Nasal cavity respiratory epithelium epithelial cell of viscerocranial mucosa (primary cell): ENCODE measurements at places on chromosomes 1 and 21. TPM values are rescaled to one million over a fixed set of nuclear protein-coding genes. Genes with fewer than 3 reads are reported as not detected.

The F3 gene
- 460 and 781 TPM in 2 replicates for total RNA-seq

The CAPN8 gene
- under 0.01 and 0.14 TPM in 2 replicates for total RNA-seq

The RIPK4 gene
- total RNA-seq, result 28.0 and 70.5 TPM in 2 replicates

The SH3D21 gene
- total RNA-seq, result 1.9 and 6.5 TPM in 2 replicates

The ATP6V1G3 gene
- total RNA-seq, result not detected in 2 replicates

The NMNAT2 gene
- total RNA-seq, result 0.34 and 0.50 TPM in 2 replicates
